ENCODE measurements at places on chromosomes 5 and 9. TPM values are rescaled to one million over a fixed set of nuclear protein-coding genes. Genes with fewer than 3 reads are reported as not detected.

Gene LTC4S
- 7.0 TPM for total RNA-seq

Gene COL15A1
- 11.3 TPM for total RNA-seq

Gene CCDC183
- not detected for total RNA-seq

Gene SMIM3
- total RNA-seq, result 95.3 TPM

Gene PTGDS
- 0.39 TPM for total RNA-seq

Gene FBLL1
- total RNA-seq, result 0.26 TPM

Gene CCL28
- 0.65 TPM for total RNA-seq

Gene SPATA31A3
- total RNA-seq, result not detected

Gene DBH
- not detected for total RNA-seq

Gene CARD9
- 4.7 TPM for total RNA-seq

Gene LMX1B
- total RNA-seq, result not detected

Gene INSYN2B
- total RNA-seq, result 14.7 TPM

Gene NR5A1
- total RNA-seq, result not detected

Gene SLC36A3
- not detected for total RNA-seq

Gene LIFR
- 64.1 TPM for total RNA-seq

Gene PCDHB13
- 1.0 TPM for total RNA-seq

Gene GRXCR2
- not detected for total RNA-seq

Gene SLC28A3
- total RNA-seq, result 0.13 TPM

Gene TMEM174
- not detected for total RNA-seq

Gene ZNF354C
- 8.4 TPM for total RNA-seq

Gene HAPLN1
- total RNA-seq, result 9.4 TPM

Gene OR1J2
- total RNA-seq, result not detected

Gene GPR151
- total RNA-seq, result not detected

Gene G3BP1
- 118 TPM for total RNA-seq

Gene WHRN
- 0.78 TPM for total RNA-seq

Gene TAF11L10
- not detected for total RNA-seq

Gene LHX3
- total RNA-seq, result not detected

Gene BTNL9
- not detected for total RNA-seq

Gene PAX5
- total RNA-seq, result not detected

Measured in epithelial cell of alveolus of lung (primary cell).